ENCODE measurements at places on chromosomes 4 and X.
A peak's percentile ranks its signal among the peaks of the same experiment; 100 is the strongest.

- no peak for DNase-seq
These were observed 16.6 kb downstream of the HSD17B13 start for GRCh38 chr4:87306056-87306455.

DNA sequence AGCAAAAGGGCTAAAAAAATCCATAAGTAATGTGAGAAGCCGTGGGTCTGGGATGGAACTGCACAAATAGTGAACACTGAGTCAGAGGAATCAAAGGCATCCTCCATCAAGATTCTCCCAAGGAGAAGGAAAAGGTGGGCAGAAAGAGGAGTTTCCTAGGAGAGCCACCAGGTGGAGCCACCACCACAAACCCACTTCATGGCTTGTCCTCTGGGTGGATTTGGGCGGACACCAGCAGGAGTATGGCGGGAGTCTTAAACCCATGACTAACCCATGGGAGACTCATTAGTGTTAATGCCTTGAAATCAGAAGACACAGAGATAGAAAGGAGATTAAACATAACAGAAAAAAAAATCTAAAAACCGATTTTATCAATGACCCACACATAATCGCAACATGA is 147.7 kb downstream of the SH3KBP1 start:
- peak; percentile 29 for DNase-seq

DNA sequence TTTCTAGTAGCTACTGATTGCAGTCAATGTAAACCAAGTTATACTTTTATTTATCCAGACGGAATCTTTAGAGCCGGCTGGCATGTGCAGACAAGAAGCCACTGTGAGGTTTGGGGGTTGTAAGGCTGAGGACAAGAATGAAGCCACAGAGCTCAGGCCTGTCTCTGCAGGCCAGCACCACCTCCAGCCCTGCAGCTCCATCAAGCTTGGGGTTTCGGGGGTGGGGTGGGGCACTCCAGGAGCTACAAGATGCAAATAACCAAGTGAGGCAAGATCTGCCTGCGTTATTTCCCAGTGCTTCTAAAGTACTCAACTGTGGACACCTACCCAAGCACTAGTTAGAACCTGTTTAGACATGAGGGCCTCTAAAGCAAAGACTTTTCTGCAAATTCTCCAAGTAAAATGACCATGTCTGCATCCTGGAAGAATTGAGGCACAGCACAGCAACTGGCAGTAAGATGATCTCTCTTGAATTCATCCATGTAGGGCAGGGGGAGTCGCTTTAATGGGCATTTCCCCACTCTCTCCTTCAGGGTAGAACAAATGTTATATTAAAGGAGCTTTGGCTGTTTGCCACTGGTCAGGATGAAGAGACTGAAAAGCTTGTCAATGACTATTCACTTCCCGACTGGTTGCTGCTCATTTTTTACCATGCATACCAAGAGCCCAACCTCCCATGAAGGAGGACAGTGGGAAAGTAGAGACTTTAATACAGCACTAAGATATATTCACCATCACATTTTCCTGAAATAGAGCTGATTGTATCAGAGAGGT is 222.5 kb downstream of the MGST2 start:
- no peak for DNase-seq

- DNase-seq: no peak
These were observed 31.2 kb upstream of the HGFAC start for GRCh38 chr4:3410401-3411135.

DNA sequence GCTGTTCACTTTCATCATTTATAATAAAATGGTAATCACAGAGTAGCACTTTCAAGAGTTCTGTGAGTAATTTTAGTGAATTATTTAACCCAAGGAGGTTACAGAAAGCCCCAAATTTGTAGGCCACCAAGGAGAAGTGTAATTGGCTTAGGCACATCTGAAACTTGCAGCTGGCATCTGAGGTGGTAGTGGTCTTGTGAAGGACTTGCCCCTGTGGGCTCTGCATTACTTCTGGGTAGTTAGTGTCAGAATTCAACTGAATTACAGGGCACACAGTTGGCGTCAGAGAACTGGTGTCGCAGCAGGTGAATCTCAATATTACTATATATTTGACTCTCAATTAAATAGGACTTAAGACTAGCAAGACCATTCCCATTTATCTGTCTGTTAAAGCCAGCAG is 36.9 kb downstream of the GPR174 start:
- no peak for DNase-seq

- no peak for DNase-seq
These were observed 55.5 kb upstream of the LNX1 start for GRCh38 chr4:53646795-53647194.

DNA sequence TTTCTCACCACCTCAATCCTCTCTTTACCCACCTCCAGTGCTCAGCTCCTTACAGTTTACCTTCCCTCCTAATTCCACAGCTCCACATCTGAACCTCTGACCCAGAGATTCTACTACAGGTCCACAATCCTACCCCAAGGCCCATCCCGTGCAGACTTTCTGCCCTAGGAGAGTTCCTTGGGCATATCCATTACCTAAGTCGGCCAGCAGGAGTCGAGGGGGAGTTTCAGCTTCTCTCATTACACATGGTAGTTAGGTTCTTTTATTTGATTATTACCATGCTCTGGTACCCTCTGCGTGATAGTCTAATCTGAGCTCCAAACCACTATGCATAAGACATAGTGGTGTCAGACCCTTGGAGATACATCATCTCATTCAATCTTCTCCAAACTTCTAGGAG is 117.9 kb downstream of the SH3RF1 start:
- no peak for DNase-seq

DNA sequence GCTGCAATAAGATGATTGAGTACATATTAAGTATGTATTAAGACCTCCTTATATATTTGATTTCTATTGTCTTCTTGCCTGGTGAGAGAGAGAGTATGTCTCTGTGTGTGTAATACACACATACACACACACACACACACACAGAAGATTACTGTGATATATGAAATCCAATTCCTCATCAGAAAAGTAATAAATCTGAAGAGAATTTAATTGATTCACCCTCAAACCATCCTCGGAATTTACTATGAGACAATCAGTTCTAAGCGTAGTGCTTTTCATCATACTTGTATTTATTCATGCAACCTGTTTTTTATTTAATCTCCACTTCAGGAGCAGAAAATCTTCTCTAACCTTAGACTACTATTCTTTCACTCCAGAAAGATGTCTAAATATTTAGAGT is 62.3 kb upstream of the TLL1 start:
- DNase-seq: no peak

- no peak for DNase-seq
These were observed 40.4 kb downstream of the CPEB2 start for GRCh38 chr4:15042529-15043167.

DNA sequence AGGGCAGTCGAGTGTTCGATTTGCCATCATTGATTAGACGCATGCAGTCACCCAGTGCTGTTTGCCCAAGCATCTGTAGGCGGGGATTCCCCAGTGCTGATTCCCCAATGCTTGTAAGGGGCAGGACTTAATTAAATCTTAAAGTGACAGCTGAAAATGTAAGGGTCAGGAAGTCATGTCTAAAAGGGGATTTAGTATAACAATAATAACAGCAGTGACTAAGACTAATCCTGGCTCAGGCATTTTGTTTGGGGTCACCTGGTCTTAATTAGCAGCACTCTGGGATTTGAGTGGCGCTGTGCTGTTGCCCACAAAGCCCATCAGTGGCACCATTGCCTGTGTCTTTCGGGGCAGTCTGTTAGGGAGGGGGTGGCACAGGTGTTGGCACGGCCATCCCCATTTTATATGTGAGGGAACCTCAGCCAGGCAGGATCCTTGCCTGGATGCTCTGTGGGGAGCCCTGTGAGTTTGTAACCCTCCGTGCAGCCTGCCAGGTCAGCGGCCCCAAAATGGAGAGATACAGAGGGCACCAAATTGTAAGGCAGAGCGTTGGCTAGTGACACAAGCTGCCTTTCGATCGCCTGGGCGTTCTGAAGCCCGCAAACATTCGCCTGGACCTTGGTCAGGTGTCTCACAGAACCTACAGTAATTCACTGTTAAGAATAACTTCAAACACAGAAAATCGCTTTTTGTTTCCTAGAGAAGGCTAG is 146.7 kb downstream of the TBL1X start:
- no peak for DNase-seq
